Natural killer cell (primary cell): ENCODE measurements at places on chromosomes 4 and X. TPM values are rescaled to one million over a fixed set of nuclear protein-coding genes. Genes with fewer than 3 reads are reported as not detected.
A peak's percentile ranks its signal among the peaks of the same experiment; 100 is the strongest.

DNA sequence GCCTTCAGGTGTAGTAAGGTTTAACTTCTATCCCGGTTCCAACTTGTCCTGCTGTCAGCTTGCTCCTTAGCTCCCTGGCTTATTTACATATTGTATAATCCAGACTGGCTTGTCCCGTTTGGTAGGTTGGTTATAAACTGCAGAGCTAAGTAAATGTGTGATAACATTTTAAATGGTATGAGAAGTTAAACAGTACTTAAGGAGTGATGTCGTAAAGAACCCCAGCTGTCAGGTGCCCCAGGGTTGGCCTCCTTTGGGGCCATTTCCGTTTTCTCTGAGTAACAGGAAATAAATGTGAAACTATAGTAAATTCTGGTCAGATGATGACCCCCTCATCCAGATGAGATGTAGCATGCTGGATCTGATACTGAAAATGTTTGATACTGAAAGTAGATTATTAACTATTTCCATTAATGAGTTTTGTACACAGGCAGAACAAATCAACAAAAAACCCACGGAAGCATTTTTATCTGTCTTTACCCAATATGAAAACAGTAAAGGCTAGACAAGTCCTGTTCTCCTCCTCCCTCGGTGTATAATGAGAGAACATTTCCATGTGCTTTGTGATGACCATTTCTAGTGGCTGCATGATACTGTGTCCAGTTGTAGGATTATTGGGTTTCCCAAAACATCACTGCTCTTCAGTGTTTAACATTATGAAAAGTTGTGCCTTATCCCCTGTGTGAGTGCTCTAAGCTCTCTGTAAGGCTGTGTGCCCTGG, 22.4 kb downstream of the GAB1 start:
- H3K4me1 ChIP-seq, result peaks cover 43% of the 10 kb centered on the region
- DNase-seq, result peak; percentile 48
- peak overlapping the region; percentile 75 for H3K27ac ChIP-seq
- no peaks in the 10 kb centered on the region for H3K36me3 ChIP-seq

DNA sequence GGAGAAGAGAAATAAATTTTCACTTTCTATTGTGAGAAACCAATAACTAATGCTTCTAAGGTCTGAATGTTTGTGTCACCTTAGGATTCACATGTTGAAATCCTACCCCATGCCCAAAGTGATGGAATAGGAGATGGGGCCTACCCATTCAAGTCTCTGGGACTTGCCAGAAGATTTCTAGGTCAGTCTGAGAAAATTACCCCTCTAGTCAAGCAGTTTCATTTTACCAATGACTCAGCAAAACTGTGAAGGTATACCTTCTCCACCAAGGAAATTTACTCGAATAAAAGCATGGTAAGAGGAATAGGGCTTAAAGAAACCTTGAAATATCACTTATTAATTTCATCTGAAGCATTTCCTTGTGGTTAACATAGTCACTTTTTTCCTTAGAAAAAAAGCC, 23.5 kb upstream of the PAPSS1 start:
- DNase-seq, result no peak
- peaks cover 5% of the 10 kb centered on the region for H3K27me3 ChIP-seq
- no peaks in the 10 kb centered on the region for H3K4me1 ChIP-seq
- H3K4me3 ChIP-seq, result no peak overlapping the region

DNA sequence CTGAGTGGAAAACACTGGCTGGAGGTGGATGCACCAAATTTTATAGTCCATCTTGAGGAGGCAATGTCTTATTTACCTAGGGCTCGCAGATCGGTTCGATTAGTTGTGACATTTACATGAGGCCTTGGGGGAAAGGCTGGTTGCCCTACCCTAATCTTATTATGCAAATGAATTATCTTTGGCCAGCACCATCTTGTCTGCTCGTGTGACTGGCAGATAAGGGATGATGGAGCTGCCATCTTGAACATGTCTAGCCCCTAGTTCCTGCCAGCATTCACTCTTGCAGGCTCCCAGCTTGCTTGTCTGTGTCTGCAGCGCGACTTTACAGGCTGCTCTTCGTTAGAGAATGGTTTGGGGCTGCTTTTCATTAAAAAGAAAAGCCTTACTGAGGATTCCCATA, 61.9 kb downstream of the SEC24B start:
- no peak overlapping the region for H3K4me3 ChIP-seq
- no peak overlapping the region for H3K27ac ChIP-seq
- H3K27me3 ChIP-seq, result no peaks in the 10 kb centered on the region
- DNase-seq, result no peak
- no peaks in the 10 kb centered on the region for H3K4me1 ChIP-seq

DNA sequence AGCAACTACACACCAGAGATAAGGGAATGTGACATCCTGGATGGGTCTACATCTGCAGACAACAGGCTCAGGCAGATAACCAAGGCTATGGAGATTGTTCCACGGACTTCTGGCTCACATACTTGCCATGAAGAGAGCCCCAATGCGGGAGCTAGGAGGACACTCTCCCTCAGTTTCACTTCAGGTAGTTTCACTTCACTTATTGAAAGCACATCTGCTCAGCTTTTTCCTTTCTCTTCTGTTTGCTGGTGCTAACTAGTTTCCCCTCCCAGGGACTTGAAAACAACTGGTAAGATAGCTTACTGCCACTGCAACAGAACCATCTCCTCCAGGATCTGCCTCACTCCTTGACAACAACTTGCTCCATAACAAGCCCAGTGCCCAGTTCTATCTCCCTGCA, 1.4 kb upstream of the CT47C1 start:
- no peak overlapping the region for H3K4me3 ChIP-seq
- no peak overlapping the region for H3K27ac ChIP-seq
- H3K4me1 ChIP-seq, result no peaks in the 10 kb centered on the region

Gene PASD1
- not detected for total RNA-seq

Gene TAF7L
- not detected for total RNA-seq

Gene SHROOM4
- not detected for total RNA-seq

Gene TASL
- total RNA-seq, result 2.2 TPM
